ENCODE measurements at places on chromosomes 2 and 18. TPM values are rescaled to one million over a fixed set of nuclear protein-coding genes. Genes with fewer than 3 reads are reported as not detected.

DNA sequence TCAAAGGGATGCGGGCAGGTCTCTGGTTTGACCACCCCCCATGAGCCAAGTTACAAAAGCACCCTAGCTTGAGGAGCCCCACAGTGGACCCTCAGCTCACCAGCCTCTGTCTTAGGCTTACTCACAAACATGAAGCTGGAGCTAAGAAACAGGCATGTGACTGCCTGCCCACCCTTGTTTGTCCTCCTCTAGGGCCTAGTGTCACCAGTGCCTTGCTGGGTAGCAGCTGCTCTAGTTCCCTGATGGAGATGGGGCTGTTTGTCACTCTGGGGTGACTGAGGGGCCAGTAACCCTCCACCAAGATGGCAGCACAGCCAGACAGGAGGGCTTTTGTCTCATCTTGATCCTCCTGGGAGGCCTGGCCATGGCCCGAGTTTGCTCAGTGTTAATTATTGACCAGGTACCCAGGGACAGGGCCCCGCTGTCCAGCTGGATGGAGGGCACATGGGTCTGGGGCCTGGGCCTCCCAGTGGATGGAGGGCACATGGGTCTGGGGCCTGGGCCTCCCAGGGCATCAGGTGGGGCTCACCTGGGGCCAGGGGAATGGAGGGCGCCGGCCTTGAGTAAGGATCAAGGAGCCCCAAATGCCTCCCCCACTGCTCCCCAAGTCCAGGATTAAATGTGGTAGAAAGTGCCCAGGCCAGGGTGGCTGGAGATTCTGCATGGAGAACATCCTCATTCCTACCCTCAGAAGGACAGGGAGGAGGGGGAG is 185.9 kb upstream of the HAAO start:
- DNase-seq, result no peak

DNA sequence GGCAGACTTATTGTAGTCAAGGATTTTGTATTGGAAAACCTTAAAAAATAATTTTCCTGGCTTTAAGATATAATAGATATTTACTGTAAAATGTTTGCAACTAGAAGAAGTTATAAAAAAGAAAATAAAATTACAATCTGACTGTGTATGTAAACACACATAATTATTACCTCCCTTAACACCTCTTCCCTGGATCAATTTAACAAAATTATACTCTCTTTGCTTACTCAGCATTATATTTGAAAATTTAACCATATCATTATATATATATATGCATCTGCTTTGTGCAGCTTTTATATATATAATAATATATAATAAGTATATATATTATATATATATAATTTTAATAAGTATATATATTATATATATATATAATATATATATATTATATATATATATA is 131.7 kb upstream of the FAM98A start:
- DNase-seq, result no peak

DNA sequence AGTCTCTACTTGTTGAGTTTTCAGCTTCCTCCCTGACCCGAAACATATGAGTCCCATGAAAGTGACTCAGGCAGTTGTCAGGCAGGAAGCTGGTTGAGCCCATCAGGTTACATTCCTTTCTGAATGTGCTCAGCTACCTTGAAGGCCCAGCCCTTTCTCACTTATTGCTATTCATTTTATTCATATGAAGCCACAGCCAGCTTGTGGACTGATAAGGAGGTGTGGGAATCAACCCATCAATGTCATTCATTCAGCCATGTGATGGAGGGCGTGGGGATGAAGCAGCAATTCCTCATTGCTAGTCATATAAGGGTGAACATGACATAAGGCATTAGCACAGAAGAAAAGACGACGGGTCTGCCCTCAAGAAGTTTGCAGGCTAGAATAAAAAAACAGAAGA is 5.3 kb upstream of the VPS4B start:
- no peak for DNase-seq

GRCh38 chr2:85706063-85706462 is 11.9 kb downstream of the GNLY start:
- no peak for DNase-seq

- DNase-seq, result no peak
These were observed 33.8 kb upstream of the ACYP2 start for GRCh38 chr2:54081574-54081973.

The GREB1 gene
- total RNA-seq, result 2.7 TPM

- DNase-seq, result no peak
These were observed 258.6 kb downstream of the RBM43 start for GRCh38 chr2:151002959-151003600.

DNA sequence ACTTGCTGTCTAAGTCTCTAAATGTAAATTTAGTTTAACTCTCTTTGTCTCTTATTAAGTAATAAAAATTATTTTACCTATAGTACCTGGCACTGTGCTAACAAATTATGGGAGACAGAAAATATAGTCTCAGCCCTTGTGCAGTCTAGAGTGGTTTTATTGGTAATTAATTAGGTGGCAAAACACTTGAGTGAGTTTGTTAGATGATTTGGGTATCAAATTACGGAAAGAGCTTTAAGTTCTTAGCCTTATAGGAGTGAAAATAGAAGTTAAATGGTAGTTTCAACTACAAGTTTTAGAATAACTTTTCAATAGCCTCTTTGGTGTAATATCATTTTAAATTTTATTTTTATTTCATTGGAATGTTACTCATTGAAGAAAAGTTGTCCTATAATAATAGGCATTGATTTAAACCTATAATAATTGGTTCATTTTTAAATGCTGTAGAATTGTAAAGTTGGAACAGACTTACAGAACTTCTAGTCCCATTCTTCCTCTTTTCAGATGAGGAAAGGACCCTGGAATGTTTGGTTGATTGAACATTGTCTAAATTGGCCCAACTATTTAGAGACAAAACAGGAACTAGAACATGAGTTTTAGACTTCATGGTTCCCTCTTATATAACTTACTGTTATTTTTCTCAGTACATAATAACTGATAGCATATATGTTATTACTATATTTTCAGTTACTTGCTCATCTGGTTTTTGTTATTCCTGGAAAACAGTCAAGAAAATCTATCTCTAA is 10.2 kb upstream of the HTR2B start:
- no peak for DNase-seq

- DNase-seq, result no peak
These were observed 506.6 kb downstream of the NR4A2 start for GRCh38 chr2:155825876-155826275.

GRCh38 chr2:187594801-187595200 is 40.6 kb upstream of the TFPI start:
- no peak for DNase-seq

DNA sequence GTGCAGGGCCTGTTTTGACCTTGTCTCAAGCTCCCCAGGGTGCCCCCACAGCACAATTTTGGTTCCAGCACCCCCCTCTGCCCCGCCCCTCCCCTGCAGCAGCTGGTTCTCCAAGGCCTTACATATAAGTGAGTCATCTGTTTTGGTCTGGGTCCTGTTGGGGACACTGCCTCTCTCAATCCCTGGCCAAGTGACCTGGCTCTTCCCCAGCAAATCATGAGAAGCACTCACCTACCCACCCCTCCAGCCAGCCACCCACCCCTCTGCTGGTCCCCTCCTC is 90.5 kb downstream of the INHBB start:
- DNase-seq, result no peak

GRCh38 chr2:177433402-177433801 is 40.8 kb downstream of the AGPS start:
- DNase-seq, result no peak

- no peak for DNase-seq
These were observed 201.0 kb downstream of the NDUFA10 start for GRCh38 chr2:239824046-239824694.

DNA sequence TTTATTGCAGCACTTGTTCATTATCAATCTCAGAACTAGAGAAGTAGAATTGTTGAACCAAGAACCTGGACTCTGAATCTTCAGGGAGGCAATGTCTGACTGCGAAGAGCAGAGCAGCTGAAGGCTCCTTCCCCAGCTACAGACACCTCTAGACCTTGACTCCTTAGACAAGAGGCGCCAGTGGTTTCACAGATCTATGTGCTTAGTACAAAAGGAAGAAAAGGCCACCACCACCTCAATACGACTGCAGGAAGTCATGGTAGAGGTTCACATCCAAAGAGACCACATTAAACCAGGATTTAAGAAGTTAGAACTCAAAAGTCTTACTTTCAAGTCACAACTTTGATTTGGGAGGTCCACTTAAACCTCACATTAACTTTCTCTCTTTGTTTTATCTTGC is 158.1 kb upstream of the VRK2 start:
- no peak for DNase-seq

DNA sequence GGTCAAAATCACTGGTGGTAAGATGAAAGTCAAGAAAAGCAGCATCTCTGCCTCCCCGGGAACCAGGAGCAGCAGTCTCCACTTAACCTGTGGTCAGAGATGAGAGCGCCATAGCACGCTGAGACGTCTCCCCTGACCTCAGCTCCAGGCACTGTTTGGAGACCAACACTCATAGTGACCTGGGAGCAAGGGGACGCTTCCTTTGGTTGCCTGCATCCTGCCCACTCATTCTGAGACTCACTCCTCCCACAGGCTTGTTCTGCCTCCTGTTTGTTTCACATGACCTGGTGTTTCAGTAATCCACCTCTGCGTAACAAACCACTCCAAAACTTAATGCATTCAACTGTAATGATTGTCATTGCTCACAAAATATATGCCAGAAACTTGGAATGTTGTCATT is 139.3 kb downstream of the ACOXL start:
- DNase-seq, result no peak

- no peak for DNase-seq
These were observed 112.0 kb upstream of the TEKT4 start for GRCh38 chr2:94759211-94759610.

The ZFP36L2 gene
- total RNA-seq, result 54.1 TPM

The AGXT gene
- total RNA-seq, result 0.10 TPM

GRCh38 chr18:41042866-41043265 is 912.2 kb upstream of the PIK3C3 start:
- no peak for DNase-seq

The NTSR2 gene
- 0.10 TPM for total RNA-seq

The BOK gene
- total RNA-seq, result 17.9 TPM

The SCN9A gene
- 13.3 TPM for total RNA-seq

DNA sequence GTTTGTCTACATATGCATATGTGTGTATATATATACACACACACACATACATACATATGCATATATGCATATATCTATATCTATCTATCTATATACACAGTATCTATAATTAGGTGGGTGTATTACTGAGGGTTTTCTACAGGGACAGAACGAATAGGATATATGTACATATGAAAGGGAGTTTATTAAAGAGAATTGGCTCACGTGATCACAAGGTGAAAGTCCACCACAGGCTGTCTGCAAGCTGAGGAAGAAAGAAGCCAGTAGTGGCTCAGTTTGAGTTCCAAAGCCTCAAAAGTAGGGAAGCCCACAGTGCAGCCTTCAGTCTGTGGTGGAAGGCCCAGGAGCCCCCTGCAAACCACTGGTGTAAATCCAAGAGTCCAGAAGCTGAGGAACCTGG is 756.0 kb upstream of the ACVR2A start:
- no peak for DNase-seq

The INPP5D gene
- total RNA-seq, result 7.6 TPM

- DNase-seq, result no peak
These were observed 5.6 kb upstream of the HS6ST1 start for GRCh38 chr2:128324008-128324896.

Measured in skin of body (tissue), 3 donors.